ENCODE measurements at places on chromosomes 6 and 20. TPM values are rescaled to one million over a fixed set of nuclear protein-coding genes. Genes with fewer than 3 reads are reported as not detected.

GRCh38 chr6:131958542-131959470 is 7.6 kb upstream of the CCN2 start:
- no peak for DNase-seq

DNA sequence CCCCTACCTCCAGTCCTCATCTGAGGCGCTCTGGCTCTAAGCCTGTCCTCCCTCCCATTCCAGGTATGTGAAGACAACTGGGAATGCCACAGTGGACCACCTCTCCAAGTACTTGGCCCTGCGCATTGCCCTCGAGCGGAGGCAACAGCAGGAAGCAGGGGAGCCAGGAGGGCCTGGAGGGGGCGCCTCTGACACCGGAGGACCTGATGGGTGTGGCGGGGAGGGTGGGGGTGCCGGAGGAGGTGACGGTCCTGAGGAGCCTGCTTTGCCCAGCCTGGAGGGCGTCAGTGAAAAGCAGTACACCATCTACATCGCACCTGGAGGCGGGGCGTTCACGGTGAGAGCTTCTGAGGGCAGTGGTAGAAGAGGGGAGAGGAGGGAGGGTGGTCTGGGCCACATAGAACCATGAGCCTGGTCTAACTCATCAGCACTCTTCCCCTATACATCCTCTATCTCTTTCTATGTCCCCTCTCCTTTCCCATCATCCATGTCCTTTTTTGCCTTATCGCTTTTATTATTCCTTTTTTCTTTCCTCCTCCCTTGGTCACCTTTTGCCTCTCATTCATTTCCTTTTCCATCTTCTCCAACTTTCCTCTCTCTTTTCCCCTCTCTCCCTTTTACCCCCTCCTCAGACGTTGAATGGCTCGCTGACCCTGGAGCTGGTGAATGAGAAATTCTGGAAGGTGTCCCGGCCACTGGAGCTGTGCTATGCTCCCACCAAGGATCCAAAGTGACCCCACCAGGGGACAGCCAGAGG is 3.5 kb downstream of the RING1 start:
- DNase-seq = no peak

DNA sequence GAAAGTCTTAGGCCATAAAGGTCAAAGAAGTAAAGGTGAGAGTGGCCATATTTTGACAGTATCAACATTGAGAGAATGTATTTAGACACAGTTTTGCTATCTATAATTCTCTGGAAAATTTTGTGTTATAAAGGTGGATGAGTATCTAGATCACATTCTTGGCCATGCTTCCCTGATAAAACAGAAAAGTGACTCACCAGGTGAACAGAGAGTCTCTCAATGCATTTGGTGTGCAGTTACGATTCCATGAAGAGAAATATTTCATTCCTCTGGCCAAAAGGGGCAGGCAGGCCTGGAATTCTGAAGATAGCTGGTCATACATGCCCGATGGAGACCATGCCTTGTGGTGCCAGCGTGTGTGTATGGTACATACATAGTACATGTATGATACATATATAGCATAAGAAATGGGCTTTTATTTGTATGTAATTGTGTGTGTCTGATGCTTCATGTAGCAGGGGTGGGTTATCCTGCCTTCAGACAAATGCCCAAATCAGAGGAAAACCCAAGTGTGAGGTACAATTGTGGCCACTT is 164.0 kb downstream of the SOBP start:
- no peak for DNase-seq

- no peak for DNase-seq
These were observed 175.0 kb downstream of the GMPR start for GRCh38 chr6:16413399-16413798.

DNA sequence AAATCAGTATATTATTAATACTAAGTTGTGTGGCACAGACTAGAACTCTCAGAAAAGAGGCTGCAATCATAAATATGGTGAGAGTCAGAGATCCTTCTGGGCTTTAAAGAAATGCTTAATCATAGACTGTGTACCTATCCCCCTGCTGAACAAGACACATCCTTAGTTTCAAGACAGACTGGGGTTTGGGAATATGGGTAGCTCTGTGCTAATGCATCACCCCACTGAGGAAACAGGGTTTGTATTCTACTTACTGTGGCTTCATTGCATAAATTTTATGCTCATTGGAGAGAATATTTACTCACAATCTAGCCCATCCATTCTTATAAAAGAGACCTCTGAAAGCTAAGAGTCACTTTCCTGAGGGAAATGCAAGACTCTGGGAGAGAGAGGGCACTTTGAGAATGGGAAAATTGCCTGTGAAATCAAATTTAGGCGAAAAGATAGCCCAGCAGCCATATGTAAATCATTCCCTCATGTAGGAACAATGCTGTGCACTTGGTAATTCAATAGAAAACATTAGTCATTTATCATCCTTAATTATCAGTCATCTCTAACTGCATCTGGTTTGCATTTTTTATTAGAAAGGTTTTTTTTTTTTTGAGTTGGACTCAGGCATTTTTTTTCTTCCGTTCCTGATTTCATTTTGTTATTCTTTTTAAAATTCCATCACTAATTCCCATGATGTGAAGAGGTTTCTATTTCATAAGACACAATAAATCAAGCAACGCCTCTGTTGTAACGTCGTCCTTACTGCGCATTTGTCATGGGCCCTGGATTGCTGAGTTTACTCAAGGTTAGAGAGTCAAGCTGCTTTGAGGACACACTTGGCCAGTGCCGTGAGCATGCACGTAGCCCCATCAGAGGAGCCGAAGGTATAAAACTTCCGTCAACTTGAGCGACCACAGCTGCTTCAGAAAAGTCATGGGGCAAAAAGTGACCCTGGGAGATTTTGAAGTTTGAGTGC is 91.8 kb downstream of the TRMT11 start:
- no peak for DNase-seq

DNA sequence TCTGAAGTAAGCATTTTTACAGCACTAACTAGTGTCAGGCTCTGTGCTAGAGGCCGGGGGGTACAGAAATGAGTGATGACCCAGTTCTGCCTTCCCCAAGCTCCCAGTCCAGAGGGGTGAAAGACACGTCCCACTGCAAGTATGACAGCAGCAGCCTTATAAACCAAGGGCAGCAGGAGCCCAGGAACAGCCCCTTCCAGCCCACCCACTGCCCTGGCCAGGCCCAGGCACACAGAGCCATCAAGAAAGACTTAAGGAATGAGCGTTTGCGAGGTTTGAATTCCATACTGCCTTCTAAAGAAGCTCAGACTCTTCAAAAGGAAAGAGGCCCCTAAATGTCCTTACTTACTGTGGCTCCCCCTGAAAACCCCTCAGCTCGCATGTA is 10.0 kb downstream of the TRERF1 start:
- DNase-seq = no peak

Gene LCA5
- total RNA-seq = 3.6 TPM

Gene BIRC7
- total RNA-seq = not detected

Gene NR2E1
- total RNA-seq = not detected
